ENCODE measurements at places on chromosomes 5 and 9.

DNA sequence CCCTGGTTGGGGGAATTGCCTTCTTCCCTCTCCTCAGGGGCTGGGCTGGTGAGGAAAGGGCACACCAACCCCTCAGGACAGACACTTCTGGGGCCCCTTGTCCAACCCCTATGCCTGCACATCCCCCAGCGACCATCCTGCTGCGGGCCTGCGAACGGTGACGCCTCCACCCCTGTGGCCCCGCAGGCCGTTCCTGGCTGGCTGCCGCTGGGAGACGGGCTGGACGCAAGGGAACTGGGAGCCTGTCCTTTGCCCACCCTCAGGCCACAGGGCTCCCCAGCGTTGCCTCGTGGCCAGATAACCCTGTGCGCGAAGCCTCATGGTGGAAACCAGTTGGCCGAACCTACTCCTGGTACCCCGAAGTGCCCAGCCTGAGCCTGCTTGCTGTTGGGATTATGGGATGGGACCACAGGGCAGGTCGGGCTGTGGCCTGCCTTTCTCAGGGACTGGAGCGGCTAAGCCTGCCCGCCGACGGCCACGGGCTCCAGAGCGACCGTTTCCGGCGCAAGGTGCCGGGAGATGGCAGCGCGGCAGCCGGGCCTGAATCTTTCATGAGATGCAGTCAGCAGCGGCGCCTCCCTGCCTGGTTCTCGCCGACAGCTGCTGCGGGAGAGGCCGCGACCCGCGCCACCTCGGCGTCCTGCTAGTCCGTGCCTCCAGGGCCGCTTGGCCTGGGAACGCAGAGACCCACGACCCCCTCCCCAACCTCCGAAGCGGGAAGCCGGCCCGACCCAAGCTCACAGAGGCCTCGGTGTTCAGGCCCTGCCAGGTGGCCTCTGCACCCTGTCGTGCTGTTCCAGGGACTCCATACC lies 6.5 kb upstream of the PITX1 start:
- DNase-seq = no peak

DNA sequence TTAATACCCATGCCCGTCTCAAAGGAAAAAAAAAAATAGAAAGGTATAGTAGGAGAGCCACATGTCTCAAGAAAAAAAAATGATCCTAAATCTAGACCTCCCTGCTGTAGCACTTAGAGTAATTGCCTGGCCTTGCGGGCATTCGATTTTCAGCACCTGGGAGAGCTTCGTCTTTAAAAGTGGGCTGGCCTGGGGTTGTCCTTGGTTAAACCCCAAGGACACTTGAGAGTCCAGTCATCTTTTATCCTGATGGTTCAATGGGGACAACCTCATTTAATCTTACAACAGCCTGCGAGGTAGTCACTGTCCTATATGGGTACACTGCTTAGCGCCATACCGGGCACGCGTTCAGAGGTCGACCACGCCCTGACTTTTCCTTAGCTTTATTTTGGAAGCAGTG lies 60.1 kb downstream of the MAT2B start:
- no peak for DNase-seq

DNA sequence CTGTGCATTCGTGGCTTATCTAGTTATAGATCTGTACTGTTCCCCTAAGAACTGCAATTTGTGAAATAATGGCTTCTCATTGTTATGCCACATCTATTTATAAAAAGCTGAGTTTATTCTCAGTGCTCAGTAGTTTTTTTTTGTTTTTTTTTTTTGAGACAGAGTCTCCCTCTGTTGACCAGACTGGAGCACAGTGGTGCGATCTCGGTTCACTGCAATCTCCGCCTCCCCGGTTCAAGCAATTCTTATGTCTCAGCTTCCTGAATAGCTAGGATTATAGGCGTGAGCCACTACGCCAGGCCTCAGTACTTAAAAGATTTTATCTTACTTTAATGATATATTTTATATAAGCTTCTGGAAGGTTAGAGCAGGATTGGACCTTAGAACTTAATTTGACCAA lies 19.0 kb downstream of the SEC61B start:
- DNase-seq = no peak

DNA sequence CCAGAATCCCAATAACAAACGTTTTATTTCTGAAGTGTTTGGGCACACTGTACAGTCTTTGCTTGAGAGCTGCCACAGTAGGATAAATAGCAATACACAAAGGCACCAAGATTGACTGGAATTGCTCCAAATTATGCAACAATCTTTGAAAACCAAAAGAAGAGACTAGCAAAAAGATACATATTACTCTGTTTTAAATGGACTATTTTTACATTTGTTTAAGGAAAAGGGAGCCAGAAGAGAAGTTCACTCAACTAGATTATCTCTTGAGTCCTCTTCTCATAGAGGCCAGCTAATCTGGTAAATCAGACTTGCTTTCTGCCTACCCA lies 385.0 kb upstream of the SLC30A5 start:
- no peak for DNase-seq

GRCh38 chr9:125841444-125841843 lies 94.3 kb downstream of the PBX3 start:
- no peak for DNase-seq

- no peak for DNase-seq
Observed at GRCh38 chr5:164235300-164235891, 730.0 kb downstream of the MAT2B start.

DNA sequence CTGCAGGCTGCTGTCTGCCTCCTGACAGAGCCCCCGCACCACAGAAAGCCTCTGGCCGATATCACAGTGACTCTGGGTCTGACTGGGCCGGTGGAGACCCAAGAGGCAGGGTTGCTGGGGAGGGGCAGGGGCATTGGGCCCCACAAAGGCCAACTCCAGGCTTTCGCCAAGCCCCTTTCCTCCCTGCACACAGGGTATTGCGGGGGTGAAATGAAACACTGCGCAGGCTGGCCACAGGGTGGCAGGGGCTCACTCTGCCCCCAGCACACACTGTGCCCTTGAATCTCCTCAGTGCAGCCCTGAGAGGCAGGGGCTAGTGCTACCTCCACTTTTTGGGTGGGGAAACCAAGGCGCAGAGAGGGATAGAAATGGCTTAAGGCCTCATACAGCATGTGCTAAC lies 44.6 kb downstream of the BARX1 start:
- no peak for DNase-seq

DNA sequence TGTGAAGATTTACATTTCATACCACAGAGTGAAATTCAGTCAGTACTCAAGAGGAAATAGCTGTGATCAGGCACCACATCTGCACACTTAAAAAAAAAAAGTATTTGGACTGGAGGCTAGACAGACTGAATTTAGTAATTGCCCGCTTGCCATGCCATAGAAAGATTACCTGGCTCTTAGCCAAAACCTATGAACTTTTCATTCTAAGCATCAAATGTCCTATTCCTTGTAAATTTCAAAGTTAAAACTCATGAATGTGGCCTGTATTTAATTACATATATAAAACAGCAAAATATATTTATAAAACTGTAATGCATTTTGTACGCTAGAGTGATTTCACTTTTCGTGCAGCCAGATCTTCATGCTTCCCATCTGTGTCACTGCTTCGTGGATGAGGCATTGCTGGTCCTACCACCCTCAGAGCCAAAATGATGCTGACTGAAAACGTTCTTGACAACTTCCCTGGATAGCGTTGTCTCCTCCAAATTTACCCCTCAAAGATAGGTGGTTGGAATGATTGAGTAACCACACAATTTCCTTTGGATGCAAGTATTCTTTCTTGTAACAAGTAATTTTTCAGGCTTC lies 447.9 kb upstream of the SGCD start:
- no peak for DNase-seq
